ENCODE measurements at places on chromosomes 6 and 20.
A peak's percentile ranks its signal among the peaks of the same experiment; 100 is the strongest.

- DNase-seq: no peak
Observed at GRCh38 chr6:26431258-26432172, 8.8 kb upstream of the BTN3A3 start.

DNA sequence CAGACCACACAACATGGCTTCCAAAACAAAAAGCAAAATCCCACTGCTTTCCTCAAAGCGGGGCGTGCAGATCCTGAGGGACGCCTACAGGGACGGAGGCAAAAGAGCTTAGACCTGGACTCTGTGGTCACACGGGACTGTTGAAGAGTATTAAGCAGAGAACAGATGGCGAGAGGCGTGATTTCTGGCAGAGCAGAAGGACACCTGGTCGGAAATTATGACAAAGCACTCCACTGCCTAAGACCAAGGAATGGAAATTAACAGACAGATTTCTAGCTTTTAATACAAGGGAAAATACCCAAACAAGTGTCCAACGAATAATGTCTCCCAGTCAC, 15.4 kb downstream of the CST7 start:
- peak; percentile 4 for DNase-seq

GRCh38 chr6:316753-317038, 24.4 kb downstream of the DUSP22 start:
- DNase-seq: no peak

- no peak for DNase-seq
Observed at GRCh38 chr6:97626671-97627441, 343.8 kb upstream of the MMS22L start.

DNA sequence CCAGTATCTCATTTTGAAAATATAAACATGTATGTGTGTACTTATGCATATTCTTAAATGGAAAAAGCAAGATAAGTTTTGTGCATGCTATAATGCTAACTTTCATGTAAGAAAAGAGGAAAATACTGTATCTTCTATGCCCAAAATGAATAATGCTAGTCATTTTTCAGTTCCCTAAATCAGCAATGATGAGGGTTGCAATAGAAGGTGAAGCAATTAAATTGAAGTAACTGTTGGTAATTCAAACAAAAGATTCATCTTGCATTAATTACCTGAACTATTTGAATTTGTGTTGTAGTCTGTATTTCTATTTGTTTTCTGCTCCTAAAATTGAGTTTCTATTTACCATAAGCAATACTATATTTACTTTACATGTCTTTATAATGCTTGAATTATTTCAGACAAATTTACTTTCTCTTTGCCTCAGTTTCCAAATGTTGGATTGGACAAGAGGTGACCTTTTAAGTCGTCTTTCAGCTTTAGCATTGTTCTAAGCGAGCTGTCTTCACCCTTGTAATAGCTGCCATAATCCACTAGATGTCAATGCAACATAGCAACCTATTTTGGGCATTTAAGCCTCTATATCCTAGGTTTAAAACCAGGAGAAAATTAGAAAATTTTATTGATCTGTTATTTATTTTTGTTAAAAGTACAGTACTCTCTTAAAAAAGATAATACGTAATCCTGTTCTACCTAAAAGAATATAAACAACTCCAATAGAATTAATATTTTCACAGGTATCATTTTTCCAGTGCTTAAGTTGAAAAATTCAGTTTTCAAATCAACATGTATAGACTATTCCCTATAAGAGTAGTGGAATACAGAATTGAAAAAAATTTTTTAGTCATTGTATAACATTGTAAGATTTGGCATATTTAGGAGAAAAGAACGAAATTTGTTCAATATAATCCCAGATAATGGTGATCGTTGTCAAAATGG, 52.3 kb upstream of the IFNGR1 start:
- no peak for DNase-seq

- DNase-seq: no peak
Observed at GRCh38 chr6:43810965-43811732, 41.1 kb downstream of the VEGFA start.

DNA sequence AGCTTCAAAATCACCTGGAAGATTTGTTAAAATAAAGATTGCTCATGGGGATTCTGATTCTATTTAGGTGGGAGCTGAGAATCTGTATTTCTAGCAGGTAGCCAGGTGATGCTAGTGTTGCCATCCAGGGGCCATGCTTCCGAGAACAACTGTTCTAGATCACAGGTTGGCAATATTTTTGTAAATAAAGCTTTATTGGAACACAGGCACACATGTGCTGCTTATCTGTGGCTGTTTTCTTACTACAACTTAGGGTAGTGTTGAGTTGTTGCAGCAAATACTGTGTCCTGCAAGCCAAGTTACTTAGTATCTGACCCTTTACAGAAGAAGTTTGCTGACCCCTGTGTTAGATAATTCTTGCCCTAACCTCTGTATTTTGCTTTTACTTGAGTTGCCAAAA, 12.0 kb downstream of the CENPW start:
- DNase-seq: no peak

Data from NCI-H1092 (cell line).